Fibroblast of skin of right biceps (primary cell): ENCODE measurements at places on chromosomes 7 and 10.

DNA sequence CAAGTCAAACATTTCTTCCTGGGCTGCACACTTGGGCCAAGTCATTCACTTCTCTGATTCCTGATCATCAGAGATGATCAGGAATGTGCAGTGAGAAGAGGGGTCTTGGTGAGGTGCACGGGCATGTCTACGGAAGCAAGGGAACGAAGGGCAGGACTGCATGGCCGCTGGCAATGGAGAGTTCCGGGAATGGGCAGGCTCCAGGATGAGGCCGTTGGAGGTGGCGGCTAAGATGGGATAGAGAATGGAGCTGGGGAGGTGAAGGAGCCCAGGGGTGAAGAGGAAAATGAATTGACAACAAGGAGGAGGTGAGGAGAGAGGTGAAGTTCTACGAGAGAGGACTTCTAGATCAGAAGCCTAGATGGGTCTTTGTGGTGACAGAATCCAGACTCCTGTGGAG is 260.0 kb downstream of the GRID1 start:
- no peak for DNase-seq

GRCh38 chr7:171912-172515 is 20.4 kb upstream of the FAM20C start:
- no peak for DNase-seq

DNA sequence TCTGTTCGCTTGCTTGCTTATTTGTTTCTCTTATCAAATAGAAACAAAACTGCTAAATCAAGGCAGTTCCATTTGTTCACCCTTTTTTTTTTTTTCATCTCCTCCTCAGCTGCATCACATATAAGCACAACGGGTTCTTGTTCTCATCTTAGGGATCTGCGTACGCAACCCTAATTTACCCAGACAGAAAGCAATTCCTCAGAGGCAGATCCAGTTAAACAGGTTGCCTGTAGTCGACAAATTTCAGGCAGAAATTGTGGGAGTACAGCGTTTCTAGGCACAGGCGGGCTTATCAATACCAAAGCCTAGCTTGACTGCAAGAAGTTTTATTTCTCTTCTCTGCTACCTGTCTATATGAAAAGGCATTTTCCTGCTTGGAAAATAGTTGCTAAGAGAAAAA is 565.4 kb downstream of the NXPH1 start:
- no peak for DNase-seq

DNA sequence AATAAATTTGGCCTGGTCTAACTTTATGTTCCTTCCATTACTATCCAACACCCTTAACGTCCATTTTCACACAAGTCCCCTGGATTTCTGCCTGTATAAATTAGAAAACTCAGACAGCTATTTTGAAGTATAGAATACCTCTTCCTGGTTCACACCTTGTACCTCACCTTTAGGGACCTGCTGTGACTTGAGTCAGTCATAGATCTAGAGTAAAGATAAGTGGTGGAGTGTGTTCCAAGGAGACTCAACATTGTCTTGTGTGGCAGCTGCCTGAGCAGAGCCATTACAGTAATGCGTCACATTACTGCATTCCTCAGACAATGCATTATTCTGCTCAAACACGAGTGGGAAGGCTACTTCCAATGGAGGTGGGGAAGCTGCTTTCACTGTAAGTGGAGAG is 513.9 kb downstream of the ADRA2A start:
- no peak for DNase-seq

- peak; percentile 36 for DNase-seq
Measured at GRCh38 chr7:12685550-12685949, 1.9 kb upstream of the ARL4A start.

DNA sequence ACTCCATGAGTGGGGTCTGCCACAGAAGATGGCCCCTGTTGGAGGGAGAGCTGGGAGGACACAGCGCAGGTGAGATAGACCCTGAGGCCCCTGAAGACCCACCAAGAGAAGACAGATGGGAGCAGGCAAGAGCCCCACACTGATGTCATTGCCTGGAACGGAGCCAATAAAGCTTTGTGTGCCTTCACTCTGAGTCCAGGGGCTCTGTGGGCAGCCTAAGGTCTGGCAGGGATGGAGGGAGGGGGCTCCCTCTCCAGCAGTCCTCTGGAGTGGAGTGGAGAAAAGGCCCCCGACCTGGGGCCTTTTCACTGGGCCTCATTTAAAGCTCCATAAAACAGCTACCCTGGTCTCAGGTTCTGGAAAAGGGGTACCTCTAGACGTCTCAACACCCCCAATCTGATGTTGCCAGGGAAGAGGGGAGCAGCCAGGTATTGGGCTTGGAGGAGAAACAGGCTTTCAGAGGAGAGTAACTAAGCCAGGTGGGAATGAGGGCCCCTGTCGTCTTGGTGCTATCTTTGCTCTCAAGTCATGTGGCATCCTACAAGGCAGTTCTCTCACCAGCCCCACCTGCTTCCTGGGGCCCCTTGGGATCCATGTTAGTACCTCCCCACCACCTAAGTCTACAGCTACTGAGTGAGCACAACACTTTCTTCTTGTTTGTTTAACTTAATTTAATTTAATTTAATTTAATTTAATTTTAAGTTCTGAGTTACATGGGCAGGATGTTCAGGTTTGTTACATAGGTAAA is 1.4 kb downstream of the C10orf62 start:
- DNase-seq, result no peak

- DNase-seq, result no peak
Measured at GRCh38 chr10:104622598-104623209, 18.4 kb upstream of the SORCS3 start.

- DNase-seq, result no peak
Measured at GRCh38 chr7:142348921-142349405, 91.1 kb upstream of the PRSS58 start.

- peak; percentile 10 for DNase-seq
Measured at GRCh38 chr7:23299770-23300300, 696 bp downstream of the MALSU1 start.

- no peak for DNase-seq
Measured at GRCh38 chr10:110162741-110163145, 44.7 kb upstream of the MXI1 start.

GRCh38 chr10:56370217-56371113 is 9.4 kb upstream of the ZWINT start:
- DNase-seq, result peak; percentile 3

DNA sequence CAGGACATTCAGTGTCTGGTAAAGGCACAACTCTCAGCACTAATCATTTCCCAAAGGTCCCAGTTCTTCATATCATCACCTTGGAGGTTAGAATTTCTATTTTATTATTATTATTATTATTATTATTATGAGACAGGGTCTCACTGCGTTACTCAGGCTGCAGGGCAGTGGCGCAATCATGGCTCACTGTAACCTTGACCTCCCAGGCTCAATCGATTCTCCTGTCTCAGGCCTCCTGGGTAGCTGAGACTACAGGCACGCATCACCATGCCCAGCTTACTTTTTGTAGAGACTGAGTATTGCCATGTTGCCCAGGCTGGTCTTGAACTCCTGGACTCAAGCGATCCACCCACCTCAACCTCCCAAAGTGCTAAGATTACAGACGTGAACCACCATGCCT is 91.8 kb upstream of the DOCK1 start:
- DNase-seq, result no peak

- no peak for DNase-seq
Measured at GRCh38 chr10:77106676-77107075, 530.9 kb downstream of the KCNMA1 start.

DNA sequence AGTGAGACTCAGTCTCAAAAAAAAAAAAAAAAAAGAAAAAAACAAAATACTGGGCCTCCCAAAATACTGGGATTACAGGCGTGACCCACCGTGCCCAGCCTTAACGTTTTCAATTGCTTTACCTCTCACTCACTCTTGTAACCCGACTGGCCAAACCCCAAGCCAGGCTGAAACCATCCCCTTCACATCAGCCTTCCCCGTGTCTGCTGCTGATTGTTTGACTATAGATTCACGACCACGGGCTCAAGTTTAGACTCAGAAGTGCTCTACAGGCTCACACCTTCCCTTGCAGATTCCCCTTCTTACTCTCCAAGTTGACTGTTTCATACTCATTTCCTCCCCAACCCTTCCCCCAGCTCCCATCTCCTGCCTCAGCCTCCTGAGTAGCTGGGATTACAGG is 22.3 kb downstream of the TYW1 start:
- DNase-seq, result no peak

- DNase-seq, result peak; percentile 75
Measured at GRCh38 chr10:99346247-99346646, 17.1 kb downstream of the CNNM1 start.

DNA sequence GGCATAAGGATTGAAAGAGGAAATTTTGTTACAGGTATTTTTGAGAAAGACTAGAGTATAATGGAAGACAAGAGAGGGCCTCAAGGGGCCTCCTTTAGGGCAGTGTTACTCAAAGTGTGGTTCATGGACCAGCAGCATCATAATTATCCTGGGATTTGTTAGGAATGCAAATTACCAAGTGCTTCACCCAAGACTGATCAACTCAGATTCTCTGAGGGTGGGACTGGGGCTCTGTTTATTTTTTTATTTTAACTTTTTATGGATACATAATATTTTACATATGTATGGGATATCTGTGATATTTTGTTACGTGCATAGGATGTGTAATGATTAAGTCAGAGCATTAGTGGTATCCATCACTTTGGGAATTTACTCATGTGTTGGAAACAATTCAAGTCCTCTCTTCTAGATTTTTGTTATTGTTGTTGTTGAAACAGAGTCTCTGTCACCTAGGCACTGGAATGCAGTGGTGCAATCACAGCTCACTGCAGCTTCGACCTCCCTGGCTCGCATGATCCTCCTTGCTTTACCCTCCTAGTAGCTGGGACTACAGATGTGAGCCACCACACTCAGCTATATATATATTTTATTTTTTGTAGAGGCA is 2.2 kb upstream of the KCTD7 start:
- peak; percentile 77 for DNase-seq

DNA sequence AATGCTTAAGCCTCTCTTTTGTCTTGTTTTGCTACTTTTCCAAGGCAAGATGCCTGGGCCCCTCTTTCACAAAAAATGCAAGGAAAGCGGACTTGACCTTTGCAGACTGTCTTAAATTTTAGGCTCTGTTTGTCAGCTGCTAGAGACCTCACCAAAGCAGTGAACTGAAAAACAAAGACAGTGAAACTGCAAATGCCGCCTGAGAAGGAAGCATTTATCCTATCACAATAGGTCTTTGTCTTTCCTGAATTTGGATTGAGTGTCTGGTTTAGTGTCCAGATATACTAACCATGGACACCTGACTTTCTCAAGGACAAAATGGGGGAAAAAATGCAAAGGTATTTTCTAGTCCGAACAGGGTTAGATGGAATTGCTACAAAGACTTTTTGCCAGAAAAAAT is 256.9 kb downstream of the INHBA start:
- no peak for DNase-seq

GRCh38 chr10:43471146-43471545 is 34.2 kb downstream of the ZNF487 start:
- DNase-seq, result no peak

- DNase-seq, result no peak
Measured at GRCh38 chr10:52316500-52316899, 2.4 kb downstream of the DKK1 start.

DNA sequence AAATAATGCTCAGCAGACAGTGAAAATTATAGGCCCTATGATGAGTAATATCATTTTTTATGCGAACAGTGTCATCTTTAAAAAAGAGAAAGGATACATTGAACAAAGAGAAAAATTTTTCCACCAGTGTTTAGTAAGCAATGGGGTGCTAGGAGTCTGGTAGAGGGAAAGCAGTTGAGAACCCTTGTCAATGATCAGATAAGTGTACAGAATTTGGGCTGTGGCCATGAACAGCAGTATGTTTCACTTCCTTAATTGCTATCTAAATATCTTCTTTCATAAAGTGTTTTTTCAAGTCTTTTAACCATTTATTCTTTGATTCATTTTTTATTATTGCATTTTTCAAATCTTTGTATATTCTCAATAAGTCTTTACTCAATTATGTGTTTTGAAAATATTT is 750.7 kb upstream of the KCND2 start:
- no peak for DNase-seq
